ENCODE measurements at places on chromosomes 1 and 21.

- DNase-seq, result peak; percentile 33
These were observed 98.1 kb upstream of the NFIA start for GRCh38 chr1:60984062-60984799.

GRCh38 chr1:173415905-173416450, 61.2 kb upstream of the PRDX6 start:
- DNase-seq, result no peak

DNA sequence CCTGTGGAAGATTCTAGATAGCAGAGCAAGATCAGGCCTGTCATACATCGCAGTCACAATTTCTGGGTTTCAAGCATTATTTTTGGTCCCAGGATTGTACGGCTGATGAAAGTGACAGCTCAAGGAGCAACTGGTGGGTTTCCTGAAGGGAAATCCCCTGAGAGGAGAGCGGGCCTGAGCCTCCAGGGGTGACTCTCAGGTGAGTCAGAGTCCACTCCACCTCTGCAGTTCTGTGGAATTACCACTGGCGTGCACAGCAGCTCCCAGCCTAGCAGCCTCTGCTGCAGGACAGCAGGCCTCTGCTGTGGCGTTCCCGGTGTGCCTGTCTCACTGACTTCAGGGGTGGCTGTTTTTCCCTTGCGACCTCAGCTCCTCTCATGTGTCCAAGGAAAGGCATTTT, 24.4 kb downstream of the SLC66A1 start:
- DNase-seq, result peak; percentile 56

DNA sequence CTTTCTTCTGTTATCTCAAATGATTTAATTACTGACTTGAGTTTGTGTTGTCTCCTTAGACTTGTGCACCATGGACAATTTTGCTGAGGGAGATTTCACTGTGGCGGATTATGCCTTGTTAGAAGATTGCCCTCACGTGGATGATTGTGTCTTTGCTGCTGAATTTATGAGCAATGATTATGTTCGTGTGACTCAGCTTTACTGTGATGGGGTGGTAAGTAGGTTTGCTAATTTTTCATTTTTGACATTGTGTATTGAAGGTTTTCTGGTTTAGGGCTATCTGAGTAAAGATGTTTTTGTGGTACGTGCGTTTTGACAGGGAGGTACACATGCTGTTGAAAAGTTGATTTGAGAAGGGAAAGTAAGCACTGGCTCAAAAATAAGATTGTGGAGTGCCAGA, 14.1 kb downstream of the TTC3 start:
- DNase-seq, result peak; percentile 82

- DNase-seq, result no peak
These were observed 185.5 kb downstream of the RYR2 start for GRCh38 chr1:237227476-237227875.

GRCh38 chr1:10677491-10678391, 118.7 kb downstream of the CASZ1 start:
- no peak for DNase-seq

- no peak for DNase-seq
These were observed 6.9 kb upstream of the TAS1R2 start for GRCh38 chr1:18866314-18866713.

DNA sequence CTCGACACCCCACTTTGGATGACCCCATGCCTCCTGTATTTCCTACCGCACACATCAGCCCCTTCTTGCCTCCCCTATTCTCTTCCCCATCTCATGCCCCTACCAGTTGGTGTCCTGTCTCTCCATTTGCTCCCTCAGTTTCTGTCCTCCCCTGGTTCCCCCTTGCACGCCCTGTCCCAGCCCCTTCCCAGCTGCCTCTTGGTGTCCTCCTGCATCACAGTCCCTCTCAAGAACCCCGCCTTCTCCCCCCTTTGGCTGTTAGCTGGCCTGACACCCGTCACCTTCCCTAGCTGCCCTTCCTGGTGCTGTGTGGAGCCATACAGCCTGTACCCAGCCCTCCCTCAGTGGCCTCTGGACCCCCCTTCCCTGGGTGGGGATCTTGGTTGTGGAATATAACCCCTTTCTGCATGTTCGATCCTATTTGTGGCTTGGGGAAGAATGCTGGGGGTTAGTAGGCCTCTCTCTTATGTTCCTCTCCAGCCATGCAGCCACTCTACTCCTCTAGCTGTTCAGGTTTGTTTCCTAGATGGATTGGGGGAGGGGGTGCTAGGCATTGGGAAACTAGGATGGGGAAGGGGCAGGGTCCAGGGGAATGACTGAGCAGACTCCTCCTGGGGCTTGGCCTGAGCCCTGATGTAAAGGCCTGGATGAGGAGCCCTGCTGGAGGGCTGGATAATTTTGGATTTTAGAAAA, 41.4 kb upstream of the NFASC start:
- peak; percentile 4 for DNase-seq

GRCh38 chr21:42040411-42041180, 30.4 kb upstream of the ZBTB21 start:
- DNase-seq, result peak; percentile 99

DNA sequence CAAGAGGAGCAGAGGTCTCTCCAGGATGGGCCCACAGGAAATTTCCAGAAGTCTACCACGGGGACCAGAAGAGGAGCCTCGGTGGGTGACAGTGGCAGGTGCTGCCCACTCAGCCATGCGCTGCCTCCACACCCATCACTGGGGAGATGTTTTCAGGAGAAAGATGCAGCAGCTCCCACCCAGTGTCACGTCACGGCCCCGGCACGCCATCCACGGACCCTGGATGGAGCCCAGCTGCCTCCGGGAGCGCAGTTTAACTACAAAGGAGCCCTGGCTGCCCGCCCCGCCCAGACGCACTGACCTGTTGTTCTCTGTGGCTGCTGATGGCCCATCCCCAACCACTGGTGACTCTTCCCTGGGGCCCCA, 6.8 kb downstream of the TSPEAR start:
- DNase-seq, result no peak

DNA sequence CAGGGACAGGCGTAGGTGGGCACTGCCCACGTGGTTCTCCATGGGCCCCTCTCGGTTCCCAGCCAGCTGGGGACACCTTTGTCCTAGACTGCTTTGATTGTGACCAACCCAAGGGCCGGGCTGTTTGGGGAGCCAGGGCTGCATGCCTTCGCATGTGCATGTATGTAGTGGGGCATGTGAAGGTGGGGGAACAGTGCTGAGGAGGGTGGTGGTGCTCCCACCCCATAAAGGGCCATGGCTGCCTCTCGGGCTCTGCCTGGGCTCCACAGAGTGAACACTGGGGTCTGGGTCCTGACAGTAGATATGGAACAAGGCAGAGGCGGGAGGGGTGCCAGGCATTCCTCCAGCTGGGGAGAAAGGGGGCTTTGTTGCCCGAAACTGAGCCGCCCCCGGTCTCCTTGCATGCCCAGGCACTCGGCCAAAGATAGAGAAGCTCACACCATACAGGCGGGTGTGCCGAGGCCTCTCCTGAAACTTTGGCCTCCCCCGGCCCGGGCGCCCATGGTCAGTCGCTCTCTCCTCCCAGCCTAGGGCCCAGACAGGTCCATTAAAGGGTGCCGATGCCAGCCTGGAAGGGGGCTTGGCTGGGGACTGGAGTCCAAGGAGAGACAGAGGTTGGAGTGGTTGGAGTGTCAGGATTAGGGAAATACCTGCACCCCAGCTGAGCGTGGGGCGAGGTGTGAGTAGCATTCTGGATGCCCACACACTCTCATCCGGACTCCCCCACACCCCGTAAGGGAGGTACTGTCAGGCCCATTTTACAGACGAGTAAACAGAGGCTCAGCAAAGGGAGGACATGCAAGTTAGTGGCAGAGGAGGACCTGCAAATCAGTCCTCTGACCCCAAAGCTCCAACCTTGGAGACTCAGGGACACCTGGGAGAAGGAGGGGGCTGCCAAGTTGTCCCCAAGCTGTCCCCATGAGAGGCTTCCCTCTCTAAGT, 41.1 kb downstream of the EPHA2 start:
- DNase-seq, result no peak

DNA sequence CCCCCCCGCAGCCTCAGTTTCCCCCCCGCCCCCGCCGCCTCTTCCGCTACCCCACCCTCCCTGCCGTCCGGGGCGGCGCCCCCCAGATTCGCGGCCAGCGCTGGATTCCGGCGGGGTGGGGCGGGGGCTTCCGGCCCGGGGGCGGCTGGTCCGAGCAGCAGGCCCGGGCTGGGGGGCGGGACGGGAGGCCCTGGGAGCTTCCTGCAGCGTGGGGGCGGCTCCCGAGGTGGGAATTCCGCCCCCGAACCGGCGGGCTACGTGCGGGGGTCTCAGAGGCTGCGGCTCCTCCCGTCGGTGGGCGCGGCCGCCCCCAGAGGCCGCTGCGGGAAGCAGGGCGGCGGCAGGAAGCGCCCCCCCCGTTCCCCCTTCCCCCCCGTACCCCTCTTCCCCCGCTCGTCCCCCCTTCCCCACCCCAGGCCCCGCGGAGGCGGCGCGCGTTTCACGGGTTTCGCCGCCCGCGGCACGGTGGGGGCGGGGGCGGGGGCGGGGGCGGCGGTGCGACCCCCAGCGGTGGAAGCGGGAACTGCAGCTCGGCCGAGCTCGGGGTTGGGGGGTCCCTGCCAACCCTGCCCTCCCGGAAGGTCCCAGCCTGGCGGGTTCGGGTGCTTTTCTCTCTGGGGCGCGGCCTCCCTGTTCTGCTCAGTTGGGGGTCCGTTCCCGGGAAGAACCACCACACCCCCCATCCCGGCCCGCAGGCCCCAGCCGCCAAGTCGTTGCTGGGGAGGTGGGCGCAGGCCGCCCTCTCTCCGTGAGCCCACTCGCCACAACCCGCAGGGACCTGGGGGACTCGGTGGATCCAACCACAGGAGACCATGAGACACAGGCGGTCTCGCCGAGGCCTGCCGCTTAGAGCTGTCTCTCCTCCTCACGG, 76.3 kb downstream of the MORN1 start:
- no peak for DNase-seq

GRCh38 chr1:24351918-24352627, 32.9 kb downstream of the GRHL3 start:
- DNase-seq, result peak; percentile 69

DNA sequence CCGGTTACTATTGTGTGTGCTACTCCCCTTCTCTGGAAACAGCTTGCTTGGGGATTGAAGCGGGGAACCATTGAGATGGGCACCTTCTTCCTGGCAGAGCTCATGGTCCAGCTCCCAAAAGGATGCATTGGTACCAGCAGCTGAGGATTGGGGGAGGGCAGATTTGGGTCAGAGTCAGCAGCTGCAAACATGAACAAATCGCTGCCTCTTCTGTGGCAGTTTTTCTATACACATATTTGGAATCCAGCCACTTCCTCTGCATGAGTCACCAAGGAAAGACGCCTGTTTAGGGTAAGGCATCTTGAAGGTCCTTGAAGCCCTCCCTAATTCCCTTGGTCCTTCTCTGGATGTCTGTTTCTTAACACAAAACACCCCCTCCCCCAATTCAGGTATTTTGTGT, 104.7 kb downstream of the DAB1 start:
- peak; percentile 3 for DNase-seq

DNA sequence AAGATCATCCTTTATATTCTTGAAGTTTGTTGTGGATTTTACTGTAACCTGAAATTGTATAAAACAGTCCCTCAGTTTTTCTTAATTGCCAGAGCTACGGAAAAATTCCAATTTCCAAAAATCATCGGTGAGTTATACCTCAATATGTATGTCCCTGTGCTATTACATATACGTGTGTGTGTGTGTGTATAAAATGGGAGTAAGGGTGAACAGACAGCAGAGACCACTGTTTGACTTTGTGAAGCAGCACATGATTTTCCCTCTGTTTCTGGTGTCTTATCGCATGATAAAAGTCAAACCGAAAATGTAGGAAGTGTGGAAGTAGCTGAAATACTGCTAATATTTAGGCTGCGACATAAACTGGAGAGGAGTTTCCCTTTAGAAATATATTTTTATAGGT, 1.2 kb downstream of the OR2T1 start:
- no peak for DNase-seq

DNA sequence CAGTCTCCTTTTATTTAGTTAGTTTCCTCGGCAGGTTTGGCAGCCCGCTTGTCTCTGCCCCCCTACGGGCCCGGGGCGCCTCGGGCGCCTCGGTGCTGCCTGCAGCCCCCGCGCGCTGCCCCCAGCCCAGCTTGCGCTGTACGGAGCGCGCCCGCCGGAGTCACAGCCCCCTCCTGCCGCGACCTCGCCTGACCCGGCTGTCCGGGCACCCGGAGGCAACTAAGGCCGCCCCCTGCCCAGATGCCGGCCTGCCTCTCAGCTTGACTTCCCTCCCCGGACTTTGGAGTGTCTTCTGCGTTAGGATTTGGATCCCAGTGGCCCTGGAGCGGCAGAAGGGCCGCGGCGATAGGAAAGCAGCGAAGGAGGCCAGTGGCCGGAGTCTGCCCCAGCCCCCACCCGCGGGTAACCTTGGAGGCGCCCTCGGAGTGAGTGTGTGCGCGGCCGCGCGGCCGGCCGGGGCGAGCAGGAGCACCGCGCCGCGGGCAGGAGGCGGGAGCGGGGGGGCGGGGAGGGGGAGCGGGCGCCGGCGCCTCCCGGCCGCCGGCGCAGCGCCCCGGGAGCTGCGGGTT, 7.6 kb downstream of the CDKN2C start:
- DNase-seq, result peak; percentile 63

DNA sequence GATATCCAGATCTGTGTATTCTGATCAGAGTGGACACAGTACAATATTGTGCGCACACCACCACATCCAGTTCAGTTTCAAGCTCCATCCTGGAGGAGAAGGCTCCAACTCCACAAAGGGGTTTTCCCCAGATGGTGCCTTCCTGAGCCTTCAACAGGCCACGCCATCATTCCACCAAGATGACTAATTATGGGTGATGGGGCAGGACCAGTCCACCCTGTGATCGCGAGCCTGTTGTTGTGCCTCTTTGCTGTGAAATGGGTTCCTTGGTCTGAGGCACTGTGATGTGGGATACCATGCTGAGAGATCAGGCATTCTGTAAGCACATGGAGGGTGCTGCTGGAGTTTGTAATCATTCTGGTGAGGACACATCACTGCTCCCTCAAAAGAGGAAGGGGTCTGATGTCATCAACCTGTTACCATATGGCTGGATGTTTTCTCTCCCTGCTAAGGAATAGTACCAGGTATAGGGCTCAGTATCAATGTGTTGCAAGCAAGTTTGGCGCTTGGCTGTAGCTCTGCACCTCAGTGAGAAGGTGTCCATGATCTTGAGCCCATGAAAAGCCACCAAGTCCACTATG, 6.7 kb upstream of the SH2D2A start:
- DNase-seq, result no peak
